ENCODE measurements at places on chromosomes 4 and X. TPM values are rescaled to one million over a fixed set of nuclear protein-coding genes. Genes with fewer than 3 reads are reported as not detected.

DNA sequence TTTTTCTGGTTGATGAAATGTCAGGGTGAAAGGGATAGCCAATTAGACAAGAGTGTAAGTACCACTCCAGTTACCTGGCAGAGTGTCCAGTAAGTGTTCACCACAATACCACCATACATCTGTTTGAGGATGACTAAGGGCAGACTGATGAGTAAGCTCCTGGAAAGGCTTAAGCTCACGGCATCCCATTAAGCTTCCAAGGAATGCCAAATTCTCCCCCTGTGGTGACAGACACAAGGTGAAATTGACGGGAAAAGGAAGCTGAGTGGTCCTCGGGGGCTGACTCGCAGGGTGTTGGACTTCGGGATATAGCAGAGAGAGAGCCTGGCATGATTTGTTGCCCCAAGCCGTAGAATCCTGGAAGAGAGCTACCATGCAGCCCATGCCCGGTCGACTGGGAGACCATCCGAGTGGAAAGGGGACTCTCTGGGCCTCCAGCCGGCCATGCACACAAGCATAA lies 7.6 kb upstream of the BST1 start:
- no peak for DNase-seq

GRCh38 chrX:111914398-111915090 lies 38.6 kb downstream of the TRPC5OS start:
- DNase-seq = no peak

DNA sequence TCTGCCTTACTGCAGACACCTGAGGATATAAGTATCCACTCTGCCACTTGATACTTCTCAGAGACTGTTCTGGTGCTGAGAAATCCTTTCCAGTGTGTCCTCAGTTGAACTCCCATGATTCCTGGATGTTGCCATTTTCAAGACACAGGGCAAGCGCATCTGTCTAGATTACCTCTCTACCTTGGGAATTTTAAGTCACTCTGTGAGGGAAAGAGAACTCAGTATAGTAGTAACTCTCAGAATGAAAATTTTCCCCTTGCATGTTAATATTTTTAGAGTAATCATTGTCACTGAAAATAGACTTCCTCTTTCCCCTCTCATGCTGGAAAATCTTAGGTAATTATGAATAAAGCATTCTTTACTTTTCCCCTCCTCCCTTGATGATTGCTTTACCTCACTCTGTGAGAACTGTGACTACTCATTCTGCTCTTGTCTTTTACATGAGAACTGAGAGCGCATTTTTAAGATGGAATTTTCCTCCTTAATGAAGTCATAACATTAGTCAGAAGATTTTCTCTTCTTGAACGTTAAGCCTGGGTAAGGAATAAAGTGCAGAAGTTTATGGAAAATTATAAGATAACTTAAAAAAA lies 45.0 kb downstream of the TET2 start:
- DNase-seq = no peak

GRCh38 chrX:72727846-72728245 lies 13.7 kb upstream of the PHKA1 start:
- DNase-seq = no peak

DNA sequence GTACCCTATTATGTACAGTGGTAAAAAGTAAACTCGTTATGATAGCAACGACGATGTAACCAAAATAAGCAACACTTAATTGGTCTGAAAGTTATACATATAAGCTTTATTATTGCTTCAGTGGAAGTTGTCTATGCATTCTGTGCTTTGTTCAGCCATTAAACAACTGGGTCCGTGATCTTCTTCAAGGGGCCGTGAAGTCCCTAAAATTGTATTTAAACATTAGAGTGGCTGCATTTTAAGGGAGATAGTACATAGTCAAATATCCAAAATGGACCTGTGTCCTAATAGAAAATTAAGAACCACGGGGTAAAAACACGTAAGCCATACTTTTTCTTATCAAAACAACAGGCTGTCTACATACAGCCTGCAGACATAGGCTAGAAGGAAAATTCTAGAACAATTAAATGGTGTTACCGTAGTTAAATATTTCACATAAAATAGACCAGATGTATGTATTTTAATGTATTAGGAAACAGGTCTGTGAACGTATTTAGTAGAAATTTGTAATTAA lies 2.1 kb downstream of the GUCY1A1 start:
- DNase-seq = no peak

DNA sequence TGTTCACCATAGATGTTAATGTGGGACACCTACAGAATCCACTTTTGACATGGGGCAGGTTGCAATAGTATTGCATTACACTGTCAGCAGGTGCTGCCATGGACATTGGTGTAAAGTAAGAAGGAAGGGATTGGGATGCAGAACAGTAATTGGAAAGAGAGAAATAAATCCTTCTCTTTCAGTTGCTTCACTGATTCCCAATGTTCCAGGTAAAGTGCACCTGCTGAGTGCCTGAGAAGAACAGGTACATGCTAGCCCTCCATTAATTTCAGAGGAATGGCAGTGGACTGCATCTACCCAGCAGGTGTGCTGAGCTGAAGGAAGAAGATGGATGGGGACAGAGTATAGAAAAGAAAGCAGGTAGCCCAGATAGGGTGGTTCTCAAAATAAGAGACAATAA lies 248.5 kb downstream of the TENM3 start:
- DNase-seq = no peak

NFXL1 gene
- total RNA-seq = 6.2 TPM

- DNase-seq = no peak
Observed at GRCh38 chrX:119643696-119644095, 37.5 kb upstream of the NKRF start.

DNA sequence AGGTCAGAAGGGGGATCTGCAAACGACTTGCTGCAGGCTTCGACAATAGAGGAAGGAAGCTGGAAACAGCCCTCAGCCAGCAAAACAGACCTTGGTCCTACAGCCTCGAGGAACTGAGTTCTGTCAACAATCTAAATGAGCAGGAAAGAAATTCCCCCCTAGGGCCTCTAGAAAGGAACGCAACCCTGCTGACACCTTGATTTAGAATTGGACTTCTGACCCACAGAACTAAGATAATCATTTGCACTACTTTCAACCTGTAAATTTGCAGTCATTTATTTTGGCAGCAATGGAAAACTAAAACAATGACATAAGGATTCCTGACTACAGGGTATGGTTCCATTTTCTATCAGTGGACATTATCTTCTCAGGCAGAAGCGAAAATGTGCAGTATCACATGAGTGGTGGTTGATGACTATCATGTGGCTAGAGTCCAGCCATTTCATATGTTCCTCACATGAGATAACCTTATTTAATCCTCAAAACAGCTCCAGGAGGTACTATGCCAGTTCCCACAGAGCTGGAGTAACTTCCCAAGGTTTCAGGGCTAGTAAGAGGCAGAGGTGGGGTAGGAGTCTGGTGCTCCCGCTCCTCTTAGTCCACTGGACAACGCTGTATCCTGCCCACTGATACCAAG lies 61.6 kb downstream of the SAT1 start:
- no peak for DNase-seq

DNA sequence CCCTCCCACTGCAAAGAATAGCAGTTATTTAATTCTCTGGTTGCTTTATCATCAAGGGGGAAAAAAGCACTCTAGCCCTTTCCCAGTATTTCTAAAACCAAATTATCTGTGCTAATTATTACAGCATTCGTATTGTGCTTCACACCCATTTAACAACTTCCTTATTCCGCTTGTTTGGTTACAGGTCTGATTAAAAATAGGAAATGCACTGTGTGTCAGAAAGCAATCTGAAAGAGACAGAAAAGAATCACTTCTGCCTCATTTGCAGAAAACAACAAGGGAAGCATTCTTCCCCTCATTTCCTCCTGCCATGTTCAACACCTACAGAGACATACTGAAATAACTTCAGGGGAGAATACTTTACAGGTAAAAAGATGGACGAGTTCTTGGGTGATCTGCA lies 114.9 kb upstream of the MAP3K15 start:
- DNase-seq = no peak

GRCh38 chr4:165721815-165722214 lies 151.2 kb upstream of the TLL1 start:
- DNase-seq = no peak

DNA sequence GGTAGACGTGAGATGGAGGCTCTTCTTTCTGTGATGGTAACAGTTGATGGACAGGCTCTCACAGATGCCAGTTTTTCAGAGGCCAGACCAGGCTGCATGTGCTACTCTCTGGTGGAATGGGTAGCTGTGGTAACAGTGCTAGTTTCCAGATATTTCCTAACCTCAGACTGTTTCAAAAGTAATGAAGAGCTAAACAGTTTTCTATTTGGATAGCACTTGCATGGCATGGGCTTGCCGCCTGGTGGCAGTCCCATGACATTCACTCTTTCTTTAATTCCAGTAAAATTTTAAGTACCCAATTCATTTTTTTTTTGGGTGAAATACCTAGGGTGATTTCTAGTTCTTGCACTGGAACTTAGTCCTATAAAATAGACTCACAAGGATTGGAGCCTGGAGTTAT lies 220.2 kb upstream of the MAD2L1 start:
- no peak for DNase-seq

- no peak for DNase-seq
Observed at GRCh38 chr4:155008389-155008788, 200.0 kb upstream of the NPY2R start.

GRCh38 chr4:10832806-10833628 lies 148.4 kb upstream of the CLNK start:
- no peak for DNase-seq

ARHGAP36 gene
- not detected for total RNA-seq

ZBED1 gene
- 33.1 TPM for total RNA-seq

DNA sequence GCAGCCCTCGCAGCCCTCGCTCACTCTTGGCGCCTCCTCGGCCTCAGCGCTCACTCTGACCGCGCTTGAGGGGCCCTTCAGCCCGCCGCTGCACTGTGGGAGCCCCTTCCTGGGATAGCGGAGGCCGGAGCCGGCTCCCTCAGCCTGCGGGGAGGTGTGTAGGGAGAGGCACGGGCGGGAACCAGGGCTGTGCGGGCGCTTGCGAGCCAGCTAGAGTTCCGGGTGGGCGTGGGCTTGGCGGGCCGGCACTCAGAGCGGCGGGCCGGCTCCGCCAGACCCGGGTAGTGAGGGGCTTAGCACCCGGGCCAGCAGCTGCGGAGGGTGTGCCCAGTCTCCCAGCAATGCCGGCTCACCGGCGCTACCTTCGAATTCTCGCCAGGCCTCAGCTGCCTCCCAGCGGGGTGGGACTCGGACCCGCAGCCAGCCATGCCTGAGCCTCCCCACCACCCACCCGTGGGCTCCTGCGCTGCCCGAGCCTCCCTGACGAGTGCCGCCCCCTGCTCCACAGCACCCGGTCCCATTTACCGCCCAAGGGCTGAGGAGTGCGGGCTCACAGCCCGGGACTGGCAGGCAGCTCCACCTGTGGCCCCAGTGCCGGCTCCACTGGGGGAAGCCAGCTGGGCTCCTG lies 1.4 kb upstream of the AADAT start:
- DNase-seq = peak; percentile 63

HSPA4L gene
- total RNA-seq = 10.5 TPM

DNA sequence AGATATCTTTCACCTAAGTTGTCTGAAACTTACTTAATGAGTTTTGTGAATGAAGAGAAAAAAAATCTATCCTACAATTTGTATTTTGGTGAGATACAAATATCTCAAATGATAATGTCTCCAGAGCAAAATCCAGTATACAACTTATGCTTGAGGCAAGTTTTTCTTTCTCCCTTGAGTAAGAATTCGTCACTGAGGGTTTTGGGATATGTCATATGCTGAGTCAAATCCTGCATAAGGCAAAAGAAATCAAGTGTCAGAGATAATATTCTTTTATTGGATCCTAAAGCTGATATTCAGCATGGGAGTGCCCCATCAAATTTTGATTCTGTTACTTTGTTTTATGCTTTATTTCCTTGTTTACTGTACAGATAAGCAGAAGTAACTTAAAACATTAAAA lies 1308.6 kb downstream of the ARAP2 start:
- no peak for DNase-seq

DNA sequence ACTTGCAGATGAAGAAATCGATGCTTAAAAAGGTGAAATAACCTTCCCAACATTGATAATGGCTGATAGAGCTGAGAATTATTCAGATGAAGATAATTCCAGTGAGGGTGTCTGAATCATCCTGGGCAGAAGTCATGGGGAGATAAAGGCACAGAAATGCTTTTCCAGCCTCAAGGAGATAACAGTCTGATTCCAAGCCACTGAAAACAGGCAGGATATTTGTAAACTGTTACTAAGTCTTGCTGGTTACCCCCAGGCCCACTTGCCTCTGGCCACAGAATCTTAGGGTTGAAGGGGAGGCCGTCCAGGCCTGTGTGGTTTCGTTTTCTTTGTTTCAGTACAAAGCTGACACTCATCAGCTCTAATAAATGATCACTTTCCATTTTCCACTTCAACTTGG lies 158.5 kb downstream of the SH3KBP1 start:
- no peak for DNase-seq

DNA sequence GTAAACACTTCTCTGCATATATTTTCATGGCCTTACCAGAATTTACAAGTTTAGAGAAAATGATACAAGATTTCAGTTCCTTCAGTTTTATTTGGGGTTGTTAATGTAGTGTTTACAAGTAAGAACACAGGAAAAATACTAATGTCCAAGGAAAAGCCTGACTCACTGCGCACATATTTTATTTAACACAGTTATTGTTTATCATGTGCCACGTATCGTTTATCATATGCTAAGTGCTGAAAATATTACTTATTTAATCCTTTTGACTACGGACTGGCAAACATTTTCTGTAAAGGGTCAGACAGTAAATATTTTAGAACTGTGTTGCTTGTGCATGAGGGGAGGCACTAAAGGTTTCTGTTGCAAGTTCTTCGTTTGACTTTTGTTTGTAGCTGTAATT lies 794 bp downstream of the HSD17B13 start:
- DNase-seq = no peak

GRCh38 chrX:68419975-68420374 lies 13.3 kb downstream of the OPHN1 start:
- no peak for DNase-seq

- no peak for DNase-seq
Observed at GRCh38 chrX:136574548-136574947, 42.5 kb downstream of the VGLL1 start.

GRCh38 chrX:27924261-27924660 lies 57.0 kb downstream of the DCAF8L1 start:
- DNase-seq = no peak

MEPE gene
- total RNA-seq = not detected

GRCh38 chrX:74104356-74105015 lies 199.5 kb upstream of the ZCCHC13 start:
- no peak for DNase-seq

POU4F2 gene
- total RNA-seq = not detected

GRCh38 chr4:39763714-39764572 lies 66.0 kb downstream of the UBE2K start:
- DNase-seq = no peak

DNA sequence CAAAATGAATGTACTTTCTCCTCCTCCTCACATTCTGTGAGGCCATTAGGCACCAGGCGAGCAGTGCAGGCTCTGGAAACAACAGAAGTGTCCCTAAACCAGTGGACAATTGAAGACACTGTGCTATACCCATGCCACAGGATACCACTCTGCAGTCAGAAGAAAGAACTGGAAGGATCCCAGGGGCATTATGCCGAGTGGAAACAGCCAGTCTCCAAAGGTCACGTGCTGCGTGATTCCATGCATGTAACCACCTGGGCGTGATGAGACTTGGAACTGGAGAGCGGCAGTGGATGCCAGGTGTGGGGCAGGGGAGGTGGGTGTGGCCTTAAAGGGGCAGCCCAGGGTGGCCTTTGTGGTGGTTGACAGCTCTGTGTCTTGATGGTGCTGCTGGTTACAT lies 139.4 kb downstream of the EVC2 start:
- no peak for DNase-seq

MAGEE2 gene
- 0.40 TPM for total RNA-seq
